ENCODE measurements at places on chromosomes 5 and 9.

- DNase-seq = no peak
Measured at GRCh38 chr9:16823906-16824305, 46.6 kb downstream of the BNC2 start.

- DNase-seq = no peak
Measured at GRCh38 chr5:8949908-8950307, 596.0 kb downstream of the SEMA5A start.

- no peak for DNase-seq
Measured at GRCh38 chr5:79070350-79070667, 742 bp downstream of the BHMT2 start.

DNA sequence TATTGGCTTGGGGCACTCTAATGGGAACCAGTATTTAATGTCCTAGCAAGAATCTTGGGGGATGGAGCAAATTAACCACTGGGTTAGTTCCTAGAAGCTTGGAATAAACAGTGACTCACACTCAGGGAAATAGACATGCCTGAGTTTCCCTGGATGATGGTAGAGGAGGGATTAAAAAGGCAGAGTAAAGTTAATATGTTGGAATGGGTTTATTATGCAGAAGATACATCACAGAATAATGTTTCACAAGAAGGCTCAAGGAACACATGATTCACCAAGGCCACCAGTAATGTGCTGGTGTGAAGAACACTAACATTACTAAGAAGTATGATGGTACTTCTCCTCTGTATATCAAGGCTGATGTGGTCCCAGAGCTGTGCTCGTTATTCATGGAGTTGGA lies 752.9 kb upstream of the SEMA6A start:
- no peak for DNase-seq

All from stimulated activated CD4-positive, alpha-beta T cell treated with anti-CD3 and anti-CD28 coated beads, TNF-alpha, amount 100 ng/mL, for 48 hours (primary cell).